ENCODE measurements at places on chromosomes 2 and 18.
A peak's percentile ranks its signal among the peaks of the same experiment; 100 is the strongest.

DNA sequence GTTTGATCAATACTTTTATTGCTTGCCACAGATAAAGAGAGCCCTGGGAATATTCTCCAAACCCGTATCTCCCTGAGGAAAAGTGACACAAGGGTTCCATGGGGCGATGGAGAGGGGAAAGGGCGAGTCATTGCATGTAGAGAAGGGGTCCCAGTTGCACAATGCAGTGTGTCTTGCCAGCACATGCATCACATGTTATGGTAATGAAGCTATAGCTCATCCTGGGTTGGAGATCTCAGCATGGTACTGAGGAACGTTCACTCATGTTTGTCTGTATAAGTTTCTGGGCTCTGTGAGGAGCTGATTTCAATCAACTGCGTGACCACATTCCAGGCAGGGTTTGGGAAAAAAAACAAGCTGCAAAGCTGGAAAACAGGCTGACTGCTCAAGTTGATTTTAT lies 220.7 kb upstream of the MC4R start:
- no peak for DNase-seq

DNA sequence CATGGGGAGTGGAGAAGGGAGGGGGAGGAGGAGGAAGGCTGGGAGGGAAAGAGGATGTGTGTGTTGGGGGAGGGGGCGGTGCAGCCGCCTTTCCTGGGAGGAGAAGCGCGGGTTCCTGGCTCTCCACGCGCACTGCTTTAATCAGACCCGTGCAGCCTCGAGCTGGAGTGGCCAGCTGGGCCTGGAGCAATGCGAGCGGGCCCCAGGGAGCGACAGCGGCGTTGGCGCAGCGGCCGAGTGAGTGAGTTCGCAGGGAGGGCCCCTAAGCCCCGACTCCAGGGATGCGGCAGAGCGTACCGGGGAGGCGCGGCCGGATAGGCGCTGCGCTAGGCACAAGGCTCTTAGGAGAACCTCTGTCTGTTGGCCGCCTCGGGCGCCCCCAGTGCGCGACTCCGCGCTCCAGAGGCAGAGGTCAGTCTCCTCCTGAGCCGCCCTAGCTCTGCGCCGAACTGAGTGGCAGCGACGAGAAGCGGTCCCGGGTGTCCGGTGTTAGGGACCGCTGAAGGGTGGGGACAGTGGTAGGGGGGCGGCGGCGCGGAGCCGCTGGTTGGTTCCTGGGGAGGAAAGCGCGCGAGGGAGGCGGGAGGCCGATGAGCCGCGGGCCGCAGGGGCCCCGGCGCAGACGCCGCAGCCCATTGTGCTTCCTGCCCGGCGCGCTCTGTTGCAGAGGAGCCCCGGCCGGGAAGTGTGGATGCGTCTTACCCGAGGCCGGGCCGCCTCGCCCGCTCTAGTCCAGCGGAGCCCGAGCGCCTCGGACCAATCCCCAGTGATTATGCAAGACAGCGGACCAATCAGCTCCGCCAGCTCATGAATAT lies 455 bp upstream of the DLX1 start:
- peak; percentile 81 for DNase-seq

DNA sequence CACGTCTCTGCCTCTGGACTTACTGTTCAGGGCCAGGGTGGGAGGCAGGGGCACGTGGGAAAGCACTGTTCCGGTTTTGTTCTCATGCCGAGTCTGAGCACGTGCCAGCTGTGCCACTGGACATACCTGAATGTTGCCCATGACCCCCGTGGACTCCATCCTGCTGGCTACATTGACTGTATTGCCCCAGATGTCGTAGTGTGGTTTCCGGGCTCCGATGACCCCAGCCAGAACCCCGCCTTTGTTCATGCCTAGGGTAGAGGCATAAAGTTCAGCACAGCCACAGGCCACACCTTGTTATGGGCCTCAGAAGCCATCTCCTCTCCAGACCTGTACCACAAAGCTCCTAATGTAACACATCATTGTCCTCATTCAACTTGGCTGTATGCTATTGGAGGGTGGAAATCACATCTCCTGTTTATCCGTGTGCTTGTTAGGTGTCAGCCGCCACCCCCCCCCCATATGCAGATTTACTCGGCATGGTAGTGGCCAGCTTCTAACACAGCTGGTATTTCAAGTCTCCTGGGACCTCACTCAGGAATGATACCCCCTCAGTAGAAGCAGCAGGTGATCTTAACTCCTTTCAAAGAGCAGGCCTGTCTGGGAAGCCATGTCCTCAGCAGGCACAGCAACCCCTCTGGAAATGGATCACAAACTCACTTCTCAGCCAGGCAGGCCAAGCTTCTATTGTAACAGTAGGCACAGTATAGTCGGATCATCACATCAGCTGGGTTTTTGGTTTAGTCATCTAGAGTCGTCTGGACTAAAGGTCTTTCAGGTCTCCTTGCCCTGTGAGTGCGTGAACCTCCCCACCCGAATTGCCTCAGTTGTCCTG lies 27.6 kb downstream of the CENPO start:
- DNase-seq: no peak

DNA sequence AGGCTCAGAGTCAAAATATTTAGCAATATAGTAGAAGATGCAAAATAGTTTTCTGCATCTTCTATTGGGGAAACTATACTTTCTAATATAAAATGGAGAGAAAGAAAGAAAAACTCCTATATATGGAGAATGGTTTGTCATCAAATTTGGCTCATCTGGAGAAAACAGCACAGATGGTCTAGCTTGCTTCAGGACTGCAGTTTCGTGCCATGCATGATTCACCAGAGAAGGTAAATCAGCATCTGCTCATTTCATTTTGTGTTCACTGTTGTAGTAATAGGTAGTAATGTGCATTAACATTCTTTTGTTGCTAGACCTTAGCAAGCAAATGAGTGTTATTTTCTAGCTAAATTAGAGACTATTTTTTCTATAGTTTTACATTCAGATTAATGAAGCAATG lies 179.0 kb downstream of the ASXL3 start:
- DNase-seq: no peak

- DNase-seq: peak; percentile 57
Observed at GRCh38 chr18:58671632-58672564, 633 bp downstream of the MALT1 start.

GRCh38 chr2:43020296-43020695 lies 206.1 kb downstream of the ZFP36L2 start:
- no peak for DNase-seq
